ENCODE measurements at places on chromosomes 3 and 15. TPM values are rescaled to one million over a fixed set of nuclear protein-coding genes. Genes with fewer than 3 reads are reported as not detected.
A peak's percentile ranks its signal among the peaks of the same experiment; 100 is the strongest.

ST3GAL6 gene
- not detected for total RNA-seq

GOLGA6A gene
- total RNA-seq = not detected

LINGO1 gene
- not detected for total RNA-seq

PTH1R gene
- total RNA-seq = not detected

HTR3E gene
- total RNA-seq = not detected

CHST13 gene
- not detected for total RNA-seq

DNA sequence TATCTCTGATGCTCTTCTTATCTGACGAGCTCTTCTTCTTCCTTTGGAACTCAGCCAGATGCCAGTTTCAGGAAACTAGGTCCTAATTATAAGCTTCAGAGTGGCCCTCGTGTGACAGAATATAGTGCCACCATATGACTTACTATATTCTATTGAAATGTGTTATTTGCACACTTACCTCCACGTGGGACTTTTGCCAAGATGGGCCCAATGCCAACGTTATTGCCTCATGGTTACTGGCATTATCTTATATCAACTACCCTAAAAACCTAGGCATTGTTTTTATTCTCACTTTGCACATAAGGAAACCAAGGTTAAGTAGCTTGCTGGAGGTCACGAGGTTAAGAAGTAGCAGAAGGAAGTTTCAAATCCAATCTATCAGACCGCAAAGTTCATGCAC is 71.3 kb upstream of the SLCO3A1 start:
- DNase-seq = no peak

DNA sequence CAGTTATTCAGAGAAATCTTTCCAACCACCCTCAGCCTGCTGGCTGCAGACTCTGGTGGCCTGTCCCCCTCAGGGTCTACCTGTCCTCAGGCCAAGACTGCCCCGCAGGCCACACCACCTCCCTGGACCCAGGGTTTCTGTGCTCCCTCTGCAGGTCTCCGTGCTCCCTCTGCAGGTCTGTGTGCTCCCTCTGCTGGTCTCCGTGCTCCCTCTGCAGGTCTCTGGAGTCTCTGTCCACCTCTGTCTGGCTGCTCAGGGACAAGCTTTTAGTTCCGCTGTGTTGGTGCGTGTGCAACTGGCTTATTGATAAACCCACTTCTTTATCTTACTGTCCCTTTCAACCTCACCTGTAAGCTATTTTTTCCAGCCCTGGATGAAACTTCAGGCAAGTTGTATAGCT is 30.1 kb downstream of the BDH1 start:
- DNase-seq = no peak

DNA sequence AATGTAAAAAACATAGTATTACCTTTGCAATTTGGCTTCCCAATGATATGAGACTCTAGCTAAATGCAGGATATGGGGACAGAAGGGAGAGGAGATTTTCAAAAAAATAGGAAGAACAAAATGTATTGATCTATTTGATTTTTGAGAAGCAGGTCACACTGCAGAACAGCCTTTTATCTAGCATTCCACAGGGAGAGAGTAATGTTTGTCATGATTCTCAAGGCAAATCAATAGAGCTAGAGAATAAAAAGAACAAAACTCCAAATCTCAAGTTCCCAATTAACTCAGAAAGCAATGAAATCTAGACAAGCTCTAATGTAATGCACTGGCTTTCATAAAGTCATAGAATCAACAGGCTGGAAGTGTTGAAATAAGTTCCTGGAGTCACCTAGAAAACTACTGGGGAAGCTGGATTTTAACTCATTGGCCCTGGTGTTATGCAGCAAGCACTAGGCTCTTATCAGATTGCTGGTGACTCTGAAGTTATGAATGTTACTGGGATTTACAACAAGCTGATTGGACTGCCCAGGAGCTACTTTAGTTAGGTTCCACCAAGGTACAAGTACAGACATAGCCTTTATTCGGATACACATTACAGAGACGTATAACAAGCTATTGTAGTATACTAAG is 442.8 kb downstream of the FGF12 start:
- DNase-seq = no peak

GRCh38 chr15:91884606-91885005 is 31.1 kb downstream of the SLCO3A1 start:
- DNase-seq = no peak

DNA sequence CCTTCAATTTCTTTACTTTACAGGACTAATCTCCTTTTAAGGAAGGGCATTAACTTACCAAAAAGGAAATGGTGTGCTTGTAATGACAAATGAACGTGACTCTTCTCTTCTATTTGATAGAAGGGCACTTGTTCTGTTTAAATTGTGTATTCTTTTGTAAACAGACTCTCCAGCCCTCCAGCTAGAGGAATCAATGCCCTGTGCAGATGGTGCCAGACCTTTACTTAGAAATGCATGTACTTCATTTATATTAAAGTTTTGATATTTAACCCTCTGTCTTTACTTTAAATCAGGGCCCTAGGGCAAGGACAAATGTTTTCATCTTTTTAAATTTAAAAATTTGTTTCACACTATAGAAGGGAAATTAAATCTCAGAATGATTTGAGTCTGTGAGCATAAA is 355.1 kb downstream of the GBE1 start:
- no peak for DNase-seq

- DNase-seq = no peak
Observed at GRCh38 chr15:88498996-88499395, 31.5 kb downstream of the MRPS11 start.

DNA sequence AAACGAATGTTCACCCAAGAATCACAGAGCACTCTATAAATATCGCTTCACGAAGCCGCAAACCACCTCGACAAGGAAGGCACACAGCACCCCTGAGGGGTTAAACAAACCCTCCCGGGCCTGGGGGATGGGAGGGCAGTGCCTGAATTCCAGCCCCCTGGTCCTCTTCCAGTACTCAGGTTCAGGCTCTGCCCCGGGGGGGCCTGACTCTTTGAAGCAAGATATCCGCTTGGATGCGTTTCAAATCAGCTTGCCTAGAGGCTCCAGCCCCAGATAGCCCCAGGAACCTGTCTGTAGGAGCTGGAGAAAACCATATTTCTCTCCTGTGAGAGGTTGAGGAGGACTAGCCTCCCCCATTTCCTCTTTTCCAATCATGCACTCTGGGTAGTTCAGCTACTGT is 194.7 kb downstream of the WNT5A start:
- DNase-seq = no peak

DNA sequence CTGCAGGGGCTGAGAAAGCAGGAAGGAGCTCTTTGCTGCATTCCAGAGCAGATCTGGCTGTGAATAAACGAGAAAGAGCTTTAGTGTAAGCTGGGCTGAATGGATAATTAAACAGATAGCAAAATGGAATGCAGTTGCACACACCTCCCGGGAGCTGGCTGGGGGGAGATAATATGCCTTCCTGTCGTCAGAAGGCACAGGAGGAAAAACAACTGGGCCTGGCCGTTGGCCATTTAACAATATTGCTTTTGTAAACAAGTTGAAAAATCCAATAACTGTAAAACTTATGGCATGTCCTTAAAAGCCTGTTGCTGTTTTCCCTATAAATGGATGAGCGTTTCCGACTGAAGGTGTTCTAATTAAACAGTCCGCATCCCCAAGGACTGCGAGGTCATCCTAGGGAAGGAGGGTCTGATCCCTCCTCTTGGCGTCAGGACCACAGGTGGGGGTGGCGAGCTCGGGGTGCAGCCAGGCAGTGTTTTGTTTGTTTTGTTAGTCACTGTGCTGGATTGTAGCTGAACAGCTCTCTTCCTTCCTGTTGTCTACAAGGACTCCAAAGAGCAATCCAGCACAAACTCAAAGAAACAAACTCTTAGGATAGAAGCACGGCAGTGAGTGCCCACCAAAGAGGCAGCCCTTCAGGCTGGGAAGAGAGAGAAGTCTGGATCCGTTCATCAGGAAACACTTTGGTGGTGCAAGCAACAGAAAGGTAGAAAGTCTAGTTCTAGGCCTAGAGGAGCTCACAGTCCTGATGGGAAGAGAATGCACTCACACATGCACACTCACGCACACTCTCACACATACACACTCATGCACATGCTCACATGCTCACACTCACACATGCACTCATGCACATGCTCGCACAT is 133.4 kb upstream of the SMAD3 start:
- DNase-seq = no peak

DNA sequence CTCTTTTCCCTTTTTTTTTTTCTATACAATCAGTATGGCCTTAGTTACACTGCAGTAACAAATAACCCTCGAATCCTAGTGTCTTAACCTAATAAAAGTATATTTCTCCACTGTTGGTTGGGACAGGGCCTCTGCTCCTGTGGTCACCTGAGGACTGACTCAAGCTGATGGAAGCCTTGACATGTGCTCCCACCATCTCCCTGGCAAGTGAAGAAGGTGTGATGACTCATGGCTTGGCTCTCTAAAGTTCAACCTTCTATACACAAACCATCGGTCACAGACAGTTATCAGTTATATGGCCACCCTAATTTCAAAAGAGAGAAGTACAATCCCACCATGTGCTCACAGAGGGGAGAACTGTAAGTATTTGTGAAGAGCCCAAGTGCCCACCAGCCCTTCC is 65.8 kb upstream of the CACNA2D3 start:
- DNase-seq = no peak

DNA sequence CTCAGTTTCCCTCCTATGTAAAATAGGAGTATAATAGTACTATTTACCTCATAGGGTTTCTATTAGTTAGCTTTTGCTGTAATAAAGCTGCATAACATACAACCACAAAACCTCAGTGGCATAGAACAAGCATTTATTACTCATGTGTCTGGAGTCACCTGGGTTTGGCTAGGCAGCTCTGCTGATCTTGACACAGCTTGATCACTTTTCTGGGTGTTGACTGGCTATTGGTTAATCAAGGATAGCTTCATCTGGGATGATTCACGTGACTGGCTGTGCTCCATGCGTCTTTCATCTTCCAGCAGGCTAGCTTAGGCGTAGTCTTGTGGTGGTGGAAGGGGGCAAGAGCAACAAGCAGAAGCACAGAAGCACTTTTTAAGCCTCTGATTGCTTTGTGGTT is 112.6 kb downstream of the SQOR start:
- no peak for DNase-seq

DNA sequence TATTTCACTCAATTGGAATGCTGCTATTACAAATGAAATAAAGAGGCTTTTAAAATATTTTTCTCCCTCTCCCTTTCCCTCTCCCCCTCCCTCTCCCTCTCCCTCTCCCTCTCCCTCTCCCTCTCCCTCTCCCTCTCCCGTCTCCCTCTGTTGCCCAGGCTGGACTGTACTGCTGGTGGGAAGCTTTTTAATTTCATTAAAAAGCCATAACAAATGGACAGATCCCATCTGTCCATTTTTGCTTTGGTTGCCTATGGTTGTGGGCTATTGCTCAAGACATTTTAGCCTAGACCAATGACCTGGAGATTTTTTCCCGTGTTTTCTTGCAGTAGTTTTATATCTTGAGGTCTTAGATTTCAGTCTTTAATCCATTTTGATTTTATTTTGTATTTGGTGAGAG is 107.2 kb upstream of the LRRC3B start:
- no peak for DNase-seq

DNA sequence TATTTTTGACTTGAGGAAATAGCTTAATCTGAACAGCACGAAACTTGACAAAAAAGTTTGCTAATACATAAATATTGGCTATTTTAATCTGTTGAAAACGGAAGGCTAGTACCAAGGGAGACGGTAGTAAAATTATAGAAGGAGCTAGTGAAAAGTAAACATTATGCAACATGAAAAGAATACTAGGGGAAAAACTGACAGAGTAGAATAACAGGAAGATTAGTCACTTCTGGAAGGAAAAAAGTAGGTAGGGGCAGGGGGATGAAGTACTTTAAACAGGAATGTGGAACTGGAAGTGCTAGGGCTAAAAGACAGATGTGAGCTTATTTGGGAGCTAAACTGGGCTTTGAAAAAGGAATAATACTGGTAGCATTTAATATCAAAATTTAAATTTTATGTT is 60.1 kb downstream of the MBNL1 start:
- no peak for DNase-seq

- DNase-seq = peak; percentile 41
Observed at GRCh38 chr3:71310980-71311660, 272.4 kb downstream of the FOXP1 start.

DNA sequence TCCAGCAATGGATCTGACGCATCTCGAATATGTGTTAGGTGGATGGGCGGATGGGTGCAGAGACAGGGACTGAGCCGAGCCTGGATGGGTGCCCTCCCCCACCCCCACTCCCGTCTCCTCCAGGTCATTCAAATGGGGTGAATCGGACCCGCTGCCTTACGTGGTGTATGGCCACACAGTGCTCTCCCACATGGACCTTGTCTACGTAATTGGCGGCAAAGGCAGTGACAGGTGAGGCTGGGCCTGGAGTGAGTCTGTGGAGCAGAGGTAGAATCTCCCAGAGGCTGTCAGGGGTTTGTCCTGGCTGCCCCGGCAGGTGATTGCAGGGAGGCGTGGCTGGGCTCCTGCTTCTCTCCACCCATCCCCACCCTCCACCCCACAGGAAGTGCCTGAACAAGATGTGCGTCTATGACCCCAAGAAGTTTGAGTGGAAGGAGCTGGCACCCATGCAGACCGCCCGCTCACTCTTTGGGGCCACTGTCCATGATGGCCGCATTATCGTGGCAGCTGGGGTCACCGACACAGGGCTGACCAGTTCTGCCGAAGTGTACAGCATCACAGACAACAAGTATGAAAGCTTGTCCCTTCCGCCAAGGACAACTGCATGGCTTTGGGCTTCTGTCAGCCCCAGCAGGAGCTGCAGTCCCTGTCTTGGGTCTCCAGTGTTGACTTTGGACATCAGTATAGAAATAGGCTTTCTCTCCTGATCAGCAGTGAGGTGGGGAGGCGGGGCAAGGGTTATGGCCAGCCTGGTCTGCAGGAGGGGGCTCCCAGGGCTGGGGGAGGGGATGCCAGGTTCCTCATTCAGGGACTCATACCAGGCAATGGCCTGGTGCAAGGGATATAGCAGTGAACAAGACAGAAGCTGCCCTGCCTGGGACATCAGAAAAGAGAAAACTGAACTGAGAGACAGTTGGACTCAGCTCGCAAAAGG is 3.4 kb downstream of the KLHL40 start:
- no peak for DNase-seq

DNA sequence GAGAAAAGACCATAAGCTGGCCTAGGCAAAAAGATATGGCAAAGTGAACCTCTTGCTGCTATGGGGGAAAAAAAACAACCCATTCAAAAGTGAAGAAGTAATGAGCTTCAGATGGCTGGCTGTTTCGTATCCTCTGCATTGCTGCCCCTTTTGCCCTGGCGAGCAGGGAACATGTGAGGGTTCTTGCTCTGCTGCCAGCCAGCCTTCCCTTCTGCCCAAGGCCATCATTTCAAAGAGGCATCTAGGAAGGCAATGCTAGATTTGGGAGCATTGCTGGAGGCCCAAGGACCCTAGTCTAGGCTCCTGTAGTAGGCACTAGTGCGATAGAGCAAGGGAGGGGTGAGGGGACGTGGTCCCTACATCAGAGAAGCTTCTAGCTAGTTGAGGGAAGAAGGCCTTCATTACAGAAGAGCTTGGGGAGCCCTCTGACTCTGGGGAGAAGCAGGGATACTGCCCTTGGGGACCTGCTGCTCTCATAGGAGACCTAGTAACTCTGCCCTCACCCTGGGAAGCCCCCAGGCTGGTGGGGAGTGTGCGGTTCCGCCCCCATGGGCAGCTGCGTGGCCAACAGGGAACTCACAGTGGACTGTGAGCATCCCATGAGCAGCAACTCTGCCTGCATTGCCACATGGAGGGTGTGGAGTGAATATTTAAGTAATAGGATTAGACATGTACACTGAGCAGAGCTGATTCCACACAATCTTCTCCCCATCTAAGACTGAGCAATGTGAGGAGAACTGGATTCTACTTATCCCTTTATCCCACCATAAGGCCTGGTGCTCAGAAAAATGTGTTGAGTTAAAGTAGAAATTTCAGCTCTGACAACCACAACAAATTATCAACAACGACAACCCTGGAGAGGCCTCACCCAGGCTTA is 21.3 kb downstream of the ITGA11 start:
- no peak for DNase-seq
